ENCODE measurements at places on chromosomes 7 and 10.

GRCh38 chr7:18018296-18019215 is 9.1 kb downstream of the PRPS1L1 start:
- DNase-seq: no peak

DNA sequence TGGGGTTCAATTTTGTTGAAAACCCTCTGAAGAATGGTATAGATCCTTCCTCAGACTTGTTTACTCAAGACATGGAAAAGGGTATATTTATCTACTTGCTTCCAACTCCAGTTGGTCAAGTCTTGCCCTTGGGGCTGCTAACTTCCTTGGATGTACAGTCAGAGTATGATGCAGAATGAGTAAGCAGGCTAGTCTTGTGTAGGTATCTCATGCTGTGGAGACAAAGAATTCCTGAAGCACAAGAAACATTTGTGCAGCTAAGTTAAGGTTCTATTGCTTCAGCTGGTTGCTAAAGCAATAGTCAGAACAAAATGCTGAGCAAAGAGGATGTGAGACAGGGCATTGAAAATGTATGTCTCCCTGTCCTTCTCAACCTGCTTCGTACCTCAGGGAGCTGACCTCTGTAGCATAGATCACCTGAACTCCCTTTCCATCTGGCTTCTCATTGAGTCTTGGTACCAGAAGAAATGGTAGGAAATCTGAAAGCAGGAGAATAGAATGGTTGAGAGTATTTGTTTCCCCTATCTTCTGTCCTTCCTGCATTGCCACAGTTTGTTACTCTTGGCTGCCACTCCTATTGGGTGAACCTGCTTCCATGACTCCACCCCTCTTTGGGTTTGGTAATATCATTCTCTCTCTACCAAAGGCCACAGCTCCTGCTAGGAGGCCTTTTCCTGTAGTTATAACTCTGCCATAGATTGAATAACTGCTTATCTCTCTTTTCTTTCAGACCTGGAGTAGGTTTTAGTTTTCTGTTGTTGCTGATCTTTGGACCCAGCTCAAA is 346.0 kb downstream of the PHF14 start:
- DNase-seq: peak; percentile 10

- no peak for DNase-seq
Measured at GRCh38 chr10:87578842-87579401, 74.2 kb downstream of the MINPP1 start.

GRCh38 chr10:28644647-28645046 is 32.7 kb upstream of the BAMBI start:
- DNase-seq: no peak

DNA sequence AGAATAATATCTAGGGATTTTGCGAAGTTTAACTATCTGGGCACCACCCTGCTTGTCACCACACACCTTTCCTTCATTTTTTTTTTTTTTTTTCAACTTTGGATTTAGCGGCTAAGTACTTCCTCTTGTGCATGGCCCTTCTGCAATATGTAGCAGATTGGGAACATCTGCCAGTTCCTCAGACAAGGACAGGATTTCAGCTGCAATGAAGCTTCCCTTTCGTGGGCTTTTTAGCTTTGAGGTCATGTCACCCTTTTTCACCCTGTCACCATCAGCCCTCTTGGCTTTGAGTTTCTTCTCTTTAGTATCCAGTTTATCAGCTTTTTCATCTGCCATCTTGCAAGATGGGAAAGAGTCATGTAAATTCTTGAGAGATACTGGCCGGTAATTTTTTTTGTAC is 81.6 kb upstream of the ETV1 start:
- no peak for DNase-seq
